ENCODE measurements at places on chromosomes 7 and 10.

DNA sequence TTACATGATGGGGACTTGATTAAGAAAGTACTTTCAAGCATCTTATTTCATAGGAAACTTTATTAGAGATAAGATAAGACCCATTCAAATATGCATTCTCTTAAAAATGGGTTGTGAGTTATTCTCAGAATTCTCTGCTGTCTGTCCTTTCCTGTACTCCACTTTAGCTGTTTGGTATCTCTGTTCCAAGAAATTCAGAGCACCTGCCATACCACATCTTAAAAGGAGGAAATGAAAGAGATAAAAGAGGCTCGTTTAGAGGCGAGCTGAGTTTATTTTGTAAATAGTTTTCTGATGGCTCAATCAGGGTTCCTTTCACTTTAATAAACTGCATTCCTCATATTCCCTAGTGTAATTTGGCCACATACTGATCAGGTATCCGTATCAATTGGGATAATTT lies 87.2 kb downstream of the MDFIC start:
- DNase-seq, result no peak

GRCh38 chr7:41170466-41170865 lies 532.4 kb downstream of the INHBA start:
- no peak for DNase-seq

GRCh38 chr7:114942446-114943175 lies 20.7 kb downstream of the MDFIC start:
- no peak for DNase-seq

- peak; percentile 14 for DNase-seq
Observed at GRCh38 chr7:150787321-150788281, 12.6 kb downstream of the TMEM176B start.

DNA sequence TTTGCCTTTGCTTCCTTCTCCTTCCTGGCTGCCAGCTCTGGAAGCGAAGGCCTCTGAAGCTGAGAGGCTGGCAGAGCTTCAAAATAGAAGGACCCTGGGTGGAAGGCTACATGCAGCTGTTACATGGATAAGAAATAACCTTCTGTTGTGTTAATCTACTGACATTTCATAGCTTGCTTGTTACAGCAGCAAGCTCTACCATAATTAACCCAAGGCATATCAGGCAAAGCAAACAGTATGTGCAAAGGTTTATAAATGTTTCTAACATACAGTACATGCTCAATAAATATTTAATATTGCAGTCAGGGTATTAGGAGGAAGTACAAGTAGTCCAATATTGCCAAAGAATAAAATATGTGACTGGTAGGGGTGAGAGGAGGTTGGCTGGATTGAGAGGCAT lies 55.6 kb upstream of the MKLN1 start:
- DNase-seq, result no peak

GRCh38 chr10:60003651-60004523 lies 97.5 kb upstream of the CCDC6 start:
- DNase-seq, result no peak

GRCh38 chr7:16745645-16746044 lies 7.9 kb upstream of the TSPAN13 start:
- no peak for DNase-seq

DNA sequence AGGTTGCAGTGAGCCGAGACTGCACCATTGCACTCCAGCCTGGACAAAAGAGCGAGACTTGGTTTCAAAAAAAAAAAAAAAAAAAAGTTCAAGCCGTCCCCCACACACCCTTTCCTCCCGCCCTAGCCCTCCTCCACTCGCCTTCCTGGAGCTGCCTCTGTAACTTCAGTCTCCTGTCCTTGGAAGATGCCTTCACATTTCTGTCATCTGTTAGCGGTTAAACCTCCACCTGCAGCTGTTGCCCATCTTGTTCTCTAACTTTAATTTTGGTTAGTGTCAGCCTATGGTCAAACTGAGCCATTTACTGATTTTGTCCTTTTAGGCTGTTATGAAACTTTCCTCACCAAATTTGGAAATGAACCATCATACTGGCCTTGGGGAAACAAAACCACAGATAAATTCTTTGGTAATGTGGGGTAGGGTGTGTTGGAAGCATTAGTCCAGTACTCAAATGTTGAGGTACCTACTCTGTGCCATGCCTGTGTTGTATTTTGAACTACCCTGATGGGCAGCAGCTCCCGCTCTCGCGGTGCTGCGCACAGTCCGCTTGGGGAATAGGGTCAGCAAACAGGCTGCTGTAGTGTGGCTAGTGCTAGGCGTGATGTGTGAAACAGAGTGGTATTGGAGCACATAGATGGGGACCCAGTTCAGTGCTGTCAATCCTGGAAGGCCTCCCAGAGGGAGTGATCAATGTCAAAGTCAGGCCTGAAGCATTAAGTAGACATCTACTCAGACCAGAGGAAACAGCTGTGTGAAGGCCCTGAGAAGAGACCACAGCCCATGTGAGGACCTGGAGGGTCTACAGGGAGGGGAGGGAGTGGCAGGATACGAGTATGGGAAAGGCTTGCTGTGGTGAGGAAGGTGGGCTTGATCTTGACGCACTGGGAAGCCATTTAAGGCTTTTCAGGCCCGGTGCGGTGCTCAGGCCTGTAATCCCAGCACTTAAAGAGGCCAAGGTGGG lies 26.9 kb downstream of the SFXN4 start:
- DNase-seq, result no peak

DNA sequence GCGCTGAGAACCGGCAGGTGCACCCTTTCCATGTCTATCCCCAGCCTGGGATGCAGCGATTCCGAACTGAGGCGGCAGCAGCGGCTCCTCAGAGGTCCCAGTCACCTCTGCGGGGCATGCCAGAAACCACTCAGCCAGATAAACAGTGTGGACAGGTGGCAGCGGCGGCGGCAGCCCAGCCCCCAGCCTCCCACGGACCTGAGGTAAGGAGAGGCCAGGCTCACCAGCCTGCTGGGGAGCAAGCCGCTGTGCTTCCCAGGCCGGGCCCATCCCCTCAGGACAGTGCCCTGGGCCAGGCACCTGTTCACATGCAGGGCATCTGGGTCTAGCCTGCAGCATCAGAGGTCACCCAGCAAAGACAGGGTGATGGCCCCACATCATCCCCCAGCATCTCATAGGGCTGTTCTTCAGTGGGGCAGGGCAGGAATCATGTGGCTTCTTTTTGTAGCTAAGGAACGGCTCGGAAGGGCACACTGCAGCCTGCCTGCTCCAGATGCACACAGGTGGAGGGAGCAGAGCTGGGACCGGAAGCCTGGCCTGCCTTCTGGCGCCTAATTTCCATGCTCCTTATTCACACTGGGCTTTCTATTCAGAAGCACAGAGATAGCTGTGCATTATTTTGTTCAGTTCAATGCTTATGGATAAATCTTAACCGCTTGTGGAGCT lies 18.9 kb downstream of the BAG3 start:
- DNase-seq, result no peak

DNA sequence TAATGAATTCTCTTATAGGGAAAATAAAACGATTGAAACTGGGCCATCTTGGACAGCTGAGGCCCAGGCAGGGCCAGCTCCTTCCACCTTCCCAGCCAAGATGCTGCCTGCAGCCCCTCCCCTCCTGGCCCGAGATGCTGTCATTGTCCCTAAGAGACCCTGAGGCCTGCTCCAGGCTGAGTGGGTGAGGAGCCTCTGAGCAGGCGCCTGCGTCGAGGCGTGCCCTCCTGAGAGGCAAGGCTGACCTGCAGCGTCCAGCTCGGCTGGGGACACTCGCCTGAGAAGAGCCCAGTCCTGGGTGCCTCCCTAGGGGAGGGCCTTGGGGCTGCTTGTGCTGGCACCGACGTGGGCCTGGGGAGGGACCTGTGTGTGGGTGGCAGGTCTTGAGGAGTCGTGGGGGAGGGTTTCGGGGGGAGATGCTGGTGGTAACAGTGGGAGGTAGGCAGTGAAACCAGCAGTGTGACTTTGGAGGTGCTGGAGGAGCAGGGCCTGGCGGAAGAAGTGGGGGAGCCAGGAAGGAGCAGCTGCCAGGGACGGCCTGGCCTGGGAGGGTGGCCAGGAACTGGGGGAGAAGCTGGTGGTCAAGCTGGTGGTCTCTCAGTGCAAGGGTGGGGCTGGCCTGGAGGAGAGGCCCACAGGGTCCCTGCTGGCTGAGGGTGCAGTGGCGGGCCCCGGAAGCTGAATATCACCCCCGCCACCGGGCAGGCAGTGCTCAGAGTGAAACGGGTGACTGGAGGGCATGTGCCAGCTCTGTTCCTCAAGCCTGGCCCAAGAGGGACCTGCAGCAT lies 7.9 kb downstream of the GPR146 start:
- DNase-seq, result no peak

GRCh38 chr10:96576277-96576980 lies 10.4 kb downstream of the TM9SF3 start:
- DNase-seq, result no peak

DNA sequence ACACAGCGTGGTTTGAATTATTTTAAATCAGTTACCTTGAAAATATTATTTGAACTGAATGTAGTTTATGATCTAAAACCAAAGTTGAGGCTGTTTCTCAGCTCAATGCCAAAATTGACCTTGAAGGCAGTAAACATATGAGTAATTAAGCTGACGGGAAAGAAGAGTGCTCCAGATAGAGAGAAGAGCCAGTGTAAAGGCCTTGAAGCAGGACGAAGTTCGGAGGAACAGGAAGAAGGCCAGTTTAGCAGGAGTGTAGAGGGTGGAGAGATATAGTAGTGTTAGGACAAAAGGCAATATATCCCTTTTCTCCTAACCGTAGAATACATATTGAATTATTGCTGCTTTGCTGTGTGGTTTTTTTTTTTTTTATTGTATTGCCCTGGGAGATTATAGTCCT lies 63.2 kb downstream of the CYP51A1 start:
- no peak for DNase-seq

GRCh38 chr7:66216687-66217086 lies 11.6 kb downstream of the TPST1 start:
- DNase-seq, result no peak

DNA sequence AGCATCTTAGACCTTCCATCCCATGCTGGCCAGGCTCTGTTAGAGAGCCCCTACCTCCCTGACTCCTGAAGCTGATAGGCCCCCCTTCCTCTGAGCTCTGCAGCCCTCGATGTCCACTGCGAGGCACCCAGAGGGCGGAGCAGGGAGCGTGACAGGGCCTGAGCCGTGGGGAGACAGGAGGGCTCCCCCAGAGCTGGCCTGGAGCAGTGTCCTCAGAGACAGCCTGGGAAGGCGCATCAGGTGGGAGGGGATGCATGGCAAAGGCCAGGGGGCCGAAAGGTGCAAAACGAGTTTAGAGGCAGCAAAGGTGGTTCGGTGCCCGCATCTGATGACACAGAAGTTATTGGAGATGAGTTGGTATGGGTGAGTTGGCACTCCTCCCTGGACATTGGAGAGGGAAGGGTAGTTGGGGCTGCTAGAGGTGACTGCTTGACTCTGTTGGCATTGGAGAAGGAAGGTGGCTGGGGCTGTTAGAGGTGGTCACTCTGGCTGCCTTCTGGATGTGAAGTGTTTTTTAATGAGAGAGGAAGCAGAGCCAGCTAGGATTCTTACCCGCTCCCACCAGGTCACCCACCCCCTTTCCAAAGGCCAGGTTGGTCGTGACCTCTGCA lies 53.1 kb downstream of the PRF1 start:
- DNase-seq, result no peak

- DNase-seq, result no peak
Observed at GRCh38 chr10:132839061-132839460, 53.1 kb upstream of the NKX6-2 start.

- DNase-seq, result no peak
Observed at GRCh38 chr10:90193240-90193985, 492.0 kb downstream of the KIF20B start.

DNA sequence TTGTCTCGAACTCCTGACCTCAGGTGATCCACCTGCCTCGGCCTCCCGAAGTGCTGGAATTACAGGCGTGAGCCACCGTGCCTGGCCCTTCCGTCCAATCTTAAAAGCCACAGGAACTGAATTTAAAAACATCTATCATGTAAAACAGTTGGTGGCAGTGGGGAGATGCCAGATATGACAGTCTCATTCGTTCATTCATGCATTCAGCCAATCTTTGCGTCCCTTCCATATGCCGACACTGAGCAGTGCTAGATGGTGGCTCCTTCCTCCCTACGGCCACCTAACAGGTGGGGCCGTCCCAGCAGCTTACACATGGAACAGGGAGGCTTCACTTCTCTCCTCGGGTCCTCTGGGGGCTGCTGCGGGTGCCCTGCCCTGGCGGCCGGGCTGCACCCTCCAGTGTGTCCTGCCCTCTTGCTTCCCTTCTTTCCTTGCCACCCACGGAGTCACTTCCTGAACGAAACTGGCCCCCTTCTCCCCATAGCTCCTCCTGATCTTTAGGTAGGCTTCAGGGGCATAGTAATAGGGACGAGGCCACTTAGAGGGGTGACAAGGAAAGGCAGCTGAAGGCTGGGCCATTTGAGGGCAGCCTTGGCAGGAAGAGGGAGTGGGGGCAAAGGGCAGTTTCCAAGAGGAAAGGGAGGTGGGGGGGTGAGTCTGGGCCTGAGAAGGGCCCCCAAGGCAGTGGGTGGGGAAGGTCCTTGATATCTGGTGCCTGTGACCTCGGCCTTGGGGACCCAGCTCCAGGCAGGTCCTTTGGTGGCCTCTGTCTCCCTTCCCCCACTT lies 53.8 kb downstream of the PROSER2 start:
- DNase-seq, result no peak

DNA sequence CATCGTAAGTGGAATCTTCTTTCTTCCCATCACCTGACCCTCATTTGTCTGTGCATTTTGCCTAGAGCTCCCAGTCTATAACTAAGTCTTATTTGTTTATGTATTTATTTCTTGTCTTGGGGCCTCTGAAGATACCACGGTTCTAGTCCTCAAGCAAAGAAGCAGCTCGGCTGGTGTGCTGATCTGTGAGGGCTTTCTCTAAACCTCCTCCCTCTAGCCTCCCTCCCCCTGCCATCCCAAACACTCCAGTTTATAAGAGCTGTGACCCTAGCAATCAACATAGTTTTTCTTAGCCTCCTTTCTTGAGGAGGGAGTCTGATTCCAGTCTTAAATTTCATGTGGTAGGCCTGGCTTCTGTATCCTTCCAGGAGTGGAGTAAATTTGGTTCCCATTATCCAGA lies 15.7 kb upstream of the NDUFA5 start:
- no peak for DNase-seq

DNA sequence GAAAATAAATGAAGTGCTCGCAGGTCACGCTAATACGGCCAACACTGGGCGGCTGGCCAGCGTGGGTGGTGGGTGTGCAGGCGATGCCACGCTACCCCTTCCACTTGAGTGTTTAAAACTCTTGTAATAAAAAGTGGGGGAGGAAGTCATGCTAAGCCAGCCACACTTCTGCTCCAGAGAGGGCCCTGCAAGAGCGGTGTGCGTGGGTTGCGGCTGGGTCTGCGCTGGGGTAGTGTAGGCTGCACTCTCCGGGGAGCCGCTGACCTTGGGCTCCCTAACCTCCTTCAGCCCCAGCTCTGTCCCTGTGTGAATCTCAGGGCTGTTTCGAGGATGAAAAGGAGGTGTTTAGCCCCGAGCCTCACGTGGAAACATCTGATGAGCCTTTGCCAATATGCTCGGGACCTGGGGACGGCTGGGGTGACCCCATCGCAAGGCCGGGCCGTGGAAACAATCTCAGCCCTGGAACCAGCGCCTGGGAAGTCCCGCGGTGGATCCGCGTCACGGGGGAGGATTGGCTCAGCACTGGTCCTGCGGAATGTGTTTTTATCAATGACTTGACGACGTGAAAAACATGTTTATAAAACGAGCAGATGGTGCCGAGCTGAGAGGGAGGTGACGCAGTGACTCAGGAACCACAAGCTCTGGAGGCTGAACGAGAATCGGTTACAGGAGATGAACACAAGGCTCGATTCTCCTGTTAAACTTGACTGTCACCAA lies 278.5 kb downstream of the DNAJB6 start:
- DNase-seq, result no peak

GRCh38 chr7:155274633-155275355 lies 22.9 kb upstream of the INSIG1 start:
- no peak for DNase-seq
